Mesothelial cell of epicardium (in vitro differentiated cells): ENCODE measurements at places on chromosomes 16 and 17.

DNA sequence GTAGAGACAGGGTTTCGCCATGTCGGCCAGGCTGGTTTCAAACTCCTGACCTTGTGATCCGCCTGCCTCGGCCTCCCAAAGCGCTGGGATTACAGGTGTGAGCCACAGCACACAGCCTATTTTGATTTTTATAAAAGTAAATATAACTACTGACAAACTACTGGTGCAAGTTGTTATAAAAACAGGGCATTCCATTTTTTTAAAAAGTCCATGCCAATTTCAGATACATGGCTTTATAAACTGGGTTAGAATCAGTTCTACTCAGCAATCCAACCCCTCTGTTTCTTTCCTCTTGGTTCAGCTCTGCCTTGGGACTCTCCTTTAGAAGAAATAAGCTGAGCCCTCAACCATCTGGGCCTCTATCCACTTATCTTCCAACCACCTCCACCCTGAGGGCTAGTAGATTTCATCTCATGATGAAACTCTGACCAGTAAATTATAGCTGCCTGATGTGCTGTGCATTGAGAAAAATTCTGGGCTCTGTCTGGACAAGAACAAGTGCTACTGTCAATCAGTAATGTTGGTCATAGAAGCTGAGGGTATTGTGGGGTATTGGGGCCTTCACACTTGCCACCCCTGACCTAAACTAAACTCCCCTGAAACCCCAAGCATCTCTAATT, 10.2 kb downstream of the RANBP10 start:
- no peak for DNase-seq

DNA sequence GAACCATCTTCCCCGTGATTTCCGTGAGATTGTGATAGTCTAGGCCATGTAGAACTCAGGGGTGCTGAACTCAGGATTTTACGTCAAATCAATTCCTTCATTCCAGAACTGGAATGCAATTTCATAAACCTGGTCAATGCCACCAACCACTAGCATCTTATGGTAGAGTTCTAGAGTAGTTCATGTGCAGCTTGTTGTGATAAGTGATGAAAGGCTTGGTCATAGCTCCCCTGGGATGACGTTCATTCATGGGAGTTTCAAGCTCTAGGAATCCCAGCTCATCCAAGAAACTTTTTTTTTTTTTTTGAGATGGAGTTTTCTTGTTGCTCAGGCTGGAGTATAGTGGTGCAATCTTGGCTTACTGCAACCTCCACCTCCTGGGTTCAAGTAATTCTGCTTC, 3.7 kb upstream of the DPEP2 start:
- DNase-seq: no peak

DNA sequence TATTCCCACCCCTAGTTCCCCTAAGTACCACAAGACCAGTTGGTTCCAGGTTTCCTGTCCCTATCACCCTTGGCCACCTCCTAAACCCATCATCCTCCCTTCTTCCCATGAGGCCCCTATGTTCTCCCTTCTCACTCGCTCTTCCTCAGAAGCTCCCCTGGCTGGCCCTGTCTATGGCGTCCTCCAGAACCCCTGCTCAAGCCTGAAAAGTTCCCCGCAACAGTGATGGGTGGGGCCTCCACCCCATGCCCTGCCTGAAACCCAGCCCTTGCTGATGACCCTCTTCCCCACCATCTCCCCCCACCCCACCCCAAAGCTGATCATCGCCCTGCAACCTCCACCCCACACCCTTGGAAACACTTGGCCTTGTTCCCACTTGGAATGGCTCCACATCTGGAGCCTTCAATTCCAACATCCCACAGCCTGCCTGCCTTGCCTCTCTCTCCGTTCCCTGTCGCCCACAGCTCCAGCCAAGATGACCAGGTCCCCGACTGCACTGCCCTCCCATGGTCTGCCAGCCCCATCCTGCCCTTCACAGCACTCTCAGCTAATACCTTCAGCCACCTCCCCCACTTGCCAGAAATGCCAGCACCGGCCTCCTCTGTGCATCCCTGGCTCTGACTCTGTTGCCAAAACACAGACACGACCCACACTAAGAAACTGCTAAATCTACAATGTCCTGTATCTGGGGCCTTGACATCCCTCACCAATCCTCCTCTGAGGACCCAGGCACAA, 10.5 kb downstream of the OSBPL7 start:
- DNase-seq: no peak

GRCh38 chr16:4649744-4650442, 25.3 kb downstream of the MGRN1 start:
- no peak for DNase-seq

- no peak for DNase-seq
These were observed 221.9 kb upstream of the CACNG5 start for GRCh38 chr17:66612993-66613392.

GRCh38 chr17:40303009-40303657, 5.8 kb upstream of the RARA start:
- DNase-seq: no peak

- DNase-seq: no peak
These were observed 764 bp upstream of the SMURF2 start for GRCh38 chr17:64662774-64663367.

GRCh38 chr16:83952940-83953795, at the start of gene OSGIN1:
Gene OSGIN1 (plus strand): TSS chr16:83953240. CDS start chr16:83957672, 4,432 bp downstream.
- DNase-seq: peak; percentile 45

- no peak for DNase-seq
These were observed 18.8 kb upstream of the BMERB1 start for GRCh38 chr16:15415511-15415985.

DNA sequence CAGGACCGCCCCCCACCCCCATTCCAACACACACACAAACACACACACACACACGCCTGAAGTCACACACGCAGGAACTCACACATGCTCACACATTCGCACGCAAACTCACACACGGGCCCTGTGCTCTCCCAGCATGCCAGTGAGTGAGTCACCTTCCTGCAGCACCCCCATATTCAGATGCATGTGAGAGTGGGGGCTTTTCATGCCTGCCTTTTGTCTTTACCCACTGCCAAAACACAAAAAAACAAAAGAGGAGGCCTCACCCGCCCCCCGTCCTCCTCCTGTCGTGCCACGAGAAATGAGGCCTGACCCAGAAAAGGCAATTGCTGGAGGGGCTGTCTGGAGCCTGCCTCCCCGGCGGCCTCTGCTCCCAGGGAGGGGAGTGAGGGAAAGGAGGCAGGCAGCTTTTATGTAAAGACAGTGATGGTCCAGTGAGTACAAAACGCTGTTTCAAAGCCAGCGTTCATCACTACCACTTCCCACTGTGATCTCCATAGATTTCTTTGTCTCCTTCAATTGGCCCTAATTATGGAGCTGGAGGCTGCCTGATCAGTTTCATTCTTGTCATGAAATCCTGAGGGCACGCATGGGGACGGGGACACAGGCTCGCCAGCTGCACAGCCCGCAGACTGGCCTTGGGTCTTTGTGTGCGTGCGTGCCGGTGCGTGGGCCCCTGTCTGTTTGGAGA, 29.5 kb upstream of the GSE1 start:
- no peak for DNase-seq

- DNase-seq: no peak
These were observed 72.7 kb downstream of the NT5M start for GRCh38 chr17:17375841-17376240.

DNA sequence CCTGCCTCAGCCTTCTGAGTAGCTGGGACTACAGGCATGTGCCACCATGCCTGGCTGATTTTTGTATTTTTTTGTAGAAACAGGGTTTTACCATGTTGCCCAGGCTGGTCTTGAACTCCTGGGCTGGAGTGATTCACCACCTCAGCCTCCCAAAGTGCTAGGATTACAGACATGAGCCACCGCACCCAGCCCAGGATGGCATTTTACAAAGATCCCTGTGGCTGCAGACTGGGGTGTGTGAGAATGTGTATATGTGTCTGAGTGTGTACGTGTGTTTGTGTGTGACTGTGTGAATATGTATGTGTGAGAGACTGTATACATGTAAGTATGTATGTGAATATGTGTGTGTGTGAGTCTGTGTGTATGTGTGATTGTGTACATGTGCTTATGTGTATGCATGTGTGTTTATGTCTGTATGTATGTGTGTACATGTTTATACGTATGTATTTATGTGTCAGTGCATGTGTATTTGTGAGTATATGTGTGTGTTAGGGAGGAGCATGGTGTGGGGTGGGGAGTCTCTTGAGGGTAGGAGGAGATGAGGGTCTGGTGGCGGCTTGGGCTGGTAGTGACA, 17.0 kb downstream of the RPTOR start:
- no peak for DNase-seq

GRCh38 chr17:48630009-48630924, 4.1 kb upstream of the HOXB9 start:
- no peak for DNase-seq

DNA sequence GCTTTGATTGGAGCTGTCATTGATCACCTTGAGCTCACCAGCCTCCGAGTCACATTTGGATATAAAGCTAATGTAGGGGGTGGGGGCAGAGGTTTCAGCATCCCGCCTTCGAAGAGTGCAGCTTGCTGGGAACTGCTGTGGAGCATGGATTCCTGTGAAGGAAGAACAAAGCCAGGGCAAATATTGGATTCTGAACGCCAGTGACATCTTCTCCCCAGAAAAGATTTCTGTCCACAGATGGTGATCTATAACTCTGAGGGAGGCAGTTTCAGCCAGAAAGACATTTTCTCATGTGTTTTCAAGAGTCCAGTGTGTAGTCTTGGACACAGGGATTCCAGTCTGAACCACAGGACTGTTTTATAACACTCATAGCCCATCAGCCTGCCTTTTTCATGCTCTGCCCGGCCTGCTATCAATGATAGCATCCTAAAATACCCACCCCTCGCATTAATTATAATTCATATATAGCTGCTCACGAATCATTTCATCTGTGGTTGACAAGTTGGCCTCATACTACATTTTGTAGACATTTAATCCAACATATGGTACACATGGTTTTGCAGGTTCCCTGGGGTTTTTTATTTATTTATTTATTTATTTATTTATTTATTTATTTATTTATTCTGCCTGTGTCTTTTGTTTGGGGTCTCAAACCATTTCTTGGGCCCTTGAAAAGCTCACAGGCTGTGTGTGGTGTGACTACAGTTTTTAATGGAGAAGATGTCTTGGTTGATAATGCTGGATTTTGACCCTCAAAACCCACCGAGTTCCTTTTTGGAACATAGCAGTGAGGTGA, 47.1 kb upstream of the SALL1 start:
- no peak for DNase-seq

- no peak for DNase-seq
These were observed 740 bp upstream of the POLR3E start for GRCh38 chr16:22296225-22297113.

DNA sequence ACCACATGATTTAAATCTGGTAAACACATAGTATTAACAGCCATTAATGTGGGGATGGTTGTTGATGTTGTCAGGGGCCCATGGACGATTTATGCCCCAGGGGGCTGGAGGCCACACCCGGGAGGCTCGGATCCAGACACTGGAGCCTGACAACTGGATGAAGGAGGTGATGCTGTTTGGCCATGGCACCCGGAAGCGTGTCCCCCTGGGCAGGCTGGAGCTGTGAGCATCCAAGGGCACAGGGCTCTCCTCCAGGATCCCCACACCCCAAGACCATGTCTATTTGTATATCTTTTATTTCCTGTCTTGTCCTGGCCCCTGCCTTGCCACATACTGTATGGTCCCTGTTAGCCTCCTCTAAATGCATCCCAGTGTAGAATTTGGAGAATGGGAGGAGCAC, 4.6 kb downstream of the RSAD1 start:
- DNase-seq: no peak

GRCh38 chr16:57092786-57093411, 516 bp downstream of the CPNE2 start:
- DNase-seq: peak; percentile 63

GRCh38 chr16:53995378-53995777, 291.2 kb downstream of the IRX3 start:
- DNase-seq: no peak

DNA sequence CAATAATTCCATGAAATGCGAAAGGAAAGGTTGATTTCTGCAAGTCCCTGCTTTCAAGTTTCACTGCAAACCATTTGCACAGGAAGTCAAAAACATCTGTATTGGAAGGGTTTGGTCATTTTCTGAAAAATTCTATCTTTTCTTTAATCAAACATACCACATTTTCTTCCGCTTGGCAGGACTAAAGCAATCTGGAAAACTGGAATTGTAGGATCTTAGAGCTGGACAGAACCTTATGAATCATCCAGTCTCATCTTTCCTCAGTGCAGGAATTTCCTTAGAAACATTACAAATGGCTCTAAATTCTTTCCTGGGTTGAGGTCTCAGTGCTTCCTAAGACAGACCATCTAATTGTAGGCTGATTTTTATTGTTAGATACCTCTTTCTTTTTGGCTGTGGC, 111.5 kb upstream of the ELAC2 start:
- no peak for DNase-seq

- no peak for DNase-seq
These were observed 53.8 kb upstream of the ADAMTS18 start for GRCh38 chr16:77488652-77489051.

DNA sequence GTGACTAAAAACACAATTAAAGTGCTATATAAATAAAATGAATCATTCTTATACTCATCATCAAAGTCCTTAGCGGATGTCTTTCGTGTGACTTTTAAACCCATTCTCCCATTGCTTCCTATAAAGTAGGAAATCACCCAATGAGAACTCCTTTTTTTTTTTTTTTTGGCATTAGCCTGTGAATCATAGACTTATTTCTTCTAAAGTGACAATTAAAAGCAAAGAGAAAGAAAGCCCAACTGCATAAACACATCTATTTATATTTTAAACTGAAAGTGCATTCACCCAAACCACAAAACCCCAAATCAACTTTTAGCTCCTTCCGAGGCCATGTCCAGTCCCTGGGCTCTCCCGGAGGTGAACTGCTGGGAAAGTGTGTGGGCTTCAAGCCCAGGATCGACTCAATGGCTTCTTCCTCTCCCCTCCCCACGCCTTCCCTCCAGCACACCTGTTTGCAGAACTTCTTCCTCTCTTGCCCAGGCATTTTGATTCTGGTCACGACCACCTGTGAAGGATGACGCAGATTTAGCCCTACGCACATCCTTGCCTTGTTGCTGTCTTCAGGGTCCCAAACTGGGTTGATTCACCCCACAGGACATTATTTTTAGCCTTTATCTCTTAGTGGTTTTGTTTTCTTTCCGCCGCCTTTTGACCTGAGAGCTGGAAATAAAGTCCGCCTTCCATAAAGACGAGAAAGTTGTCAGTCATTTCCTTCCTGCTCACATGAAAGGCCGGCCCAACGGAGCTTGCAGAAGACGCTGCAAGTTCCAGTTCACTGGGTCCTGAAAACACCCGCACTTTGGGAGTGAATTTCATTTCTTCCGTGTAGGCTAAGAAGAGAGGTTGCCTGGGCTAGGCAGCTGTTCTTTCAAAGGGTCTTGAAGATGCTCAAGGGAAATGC, 166.8 kb downstream of the MAP2K6 start:
- DNase-seq: no peak
